Activated CD4-positive, alpha-beta T cell treated with anti-CD3 and anti-CD28 coated beads, Interleukin-2, amount 10 ng/mL, durations not matched to agents 24 days and 14 days (primary cell): ENCODE measurements at places on chromosomes 2 and 18. TPM values are rescaled to one million over a fixed set of nuclear protein-coding genes. Genes with fewer than 3 reads are reported as not detected.
A peak's percentile ranks its signal among the peaks of the same experiment; 100 is the strongest.

- peaks cover 74% of the 10 kb centered on the region for H3K36me3 ChIP-seq
- peak overlapping the region; percentile 17 for H3K27ac ChIP-seq
- no peak overlapping the region for H3K4me3 ChIP-seq
- H3K27me3 ChIP-seq = no peaks in the 10 kb centered on the region
- DNase-seq = no peak
Observed at GRCh38 chr18:63237881-63238692, 81.5 kb downstream of the BCL2 start.

DNA sequence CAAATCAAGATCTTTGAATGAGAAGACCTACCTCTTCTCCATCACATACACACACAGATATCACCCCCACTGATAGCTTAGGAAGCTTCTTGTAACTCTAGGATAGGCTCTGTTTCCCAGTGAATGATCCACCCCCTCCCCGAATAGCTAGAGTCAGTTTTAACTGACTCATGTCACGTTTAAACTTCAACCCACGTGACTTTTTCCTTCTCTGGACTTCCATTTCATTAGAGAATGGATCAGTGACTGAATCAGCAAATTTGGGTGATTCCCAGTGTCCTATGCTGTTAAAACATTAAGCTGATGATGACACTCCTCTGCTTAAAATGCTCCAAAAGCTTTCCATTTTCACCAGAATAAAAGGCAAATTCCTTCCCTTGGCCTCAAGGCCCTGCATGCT is 185.9 kb upstream of the LHCGR start:
- no peaks in the 10 kb centered on the region for H3K27me3 ChIP-seq
- no peak overlapping the region for H3K27ac ChIP-seq
- H3K4me3 ChIP-seq = no peak overlapping the region
- DNase-seq = no peak
- no peaks in the 10 kb centered on the region for H3K36me3 ChIP-seq

DNA sequence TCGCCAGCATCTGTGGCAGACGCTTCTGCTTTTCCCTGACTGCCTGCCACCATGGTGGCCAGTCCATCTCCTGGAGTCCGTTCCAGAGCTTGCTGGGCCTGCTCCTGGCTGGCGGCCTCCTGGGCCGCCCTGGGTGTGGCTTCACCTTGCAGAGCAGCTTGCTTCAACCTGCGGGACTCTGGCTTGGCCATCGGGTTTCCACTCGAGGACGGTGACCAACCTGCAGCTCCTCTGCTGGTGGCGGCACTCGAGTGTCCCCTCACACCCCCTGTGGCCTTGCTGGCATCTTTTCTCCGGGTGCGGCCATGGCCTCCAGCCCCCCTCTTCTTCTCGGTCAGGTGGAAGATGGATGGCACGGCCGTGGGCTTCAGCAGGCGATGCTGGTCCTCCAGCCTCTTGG is 3.4 kb downstream of the THAP4 start:
- H3K36me3 ChIP-seq = peaks cover 38% of the 10 kb centered on the region
- H3K27me3 ChIP-seq = no peaks in the 10 kb centered on the region
- DNase-seq = no peak
- no peak overlapping the region for H3K27ac ChIP-seq
- H3K4me3 ChIP-seq = no peak overlapping the region
- peaks cover 15% of the 10 kb centered on the region for H3K4me1 ChIP-seq

- H3K27me3 ChIP-seq = no peaks in the 10 kb centered on the region
- H3K27ac ChIP-seq = no peak overlapping the region
- no peak for DNase-seq
- H3K4me3 ChIP-seq = no peak overlapping the region
- H3K36me3 ChIP-seq = no peaks in the 10 kb centered on the region
- no peaks in the 10 kb centered on the region for H3K4me1 ChIP-seq
Observed at GRCh38 chr2:189391201-189391600, 50.1 kb upstream of the WDR75 start.

DNA sequence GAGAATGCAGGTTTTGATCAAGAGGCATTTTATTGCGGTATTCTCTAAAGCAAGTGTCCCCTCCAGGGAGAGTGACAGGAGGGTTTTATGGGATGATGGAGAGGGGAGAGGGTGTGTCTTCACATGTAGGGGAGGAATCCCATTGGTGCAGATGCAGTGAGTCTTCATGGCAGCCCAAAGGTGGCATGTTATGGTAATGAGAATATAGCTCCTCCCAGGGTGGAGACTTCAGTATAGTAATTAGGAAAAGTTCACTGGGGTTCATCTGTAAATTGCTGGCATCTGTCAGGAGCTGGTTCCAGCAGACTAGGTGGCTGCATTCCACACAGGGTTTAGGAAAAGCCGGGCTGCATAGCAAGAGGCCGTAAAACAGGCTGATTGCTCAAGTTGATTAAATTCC is 230.7 kb upstream of the CCDC68 start:
- H3K4me1 ChIP-seq = no peaks in the 10 kb centered on the region
- peak; percentile 21 for DNase-seq
- no peak overlapping the region for H3K4me3 ChIP-seq
- H3K36me3 ChIP-seq = no peaks in the 10 kb centered on the region
- H3K27me3 ChIP-seq = no peaks in the 10 kb centered on the region
- no peak overlapping the region for H3K27ac ChIP-seq

DNA sequence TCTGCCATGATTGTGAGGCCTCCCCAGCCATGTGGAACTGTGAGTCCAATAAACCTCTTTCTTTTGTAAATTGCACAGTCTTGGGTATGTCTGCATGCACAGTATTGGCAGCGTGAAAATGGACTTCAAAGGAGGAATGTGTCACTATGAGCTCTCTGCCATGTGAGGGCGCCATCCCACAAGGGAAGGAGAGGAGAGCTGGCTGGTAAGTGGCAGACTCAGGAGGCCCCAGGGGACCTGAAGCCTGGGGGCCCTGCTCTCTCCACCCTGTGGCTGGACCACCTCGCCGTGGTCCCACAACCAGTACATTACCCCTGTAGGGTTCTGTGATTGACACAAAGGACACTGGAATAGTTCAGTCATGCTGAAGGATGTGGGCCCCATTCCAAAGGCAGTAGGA is 122.1 kb downstream of the RPIA start:
- DNase-seq = no peak
- no peak overlapping the region for H3K4me3 ChIP-seq
- no peaks in the 10 kb centered on the region for H3K27me3 ChIP-seq
- H3K4me1 ChIP-seq = no peaks in the 10 kb centered on the region
- H3K36me3 ChIP-seq = no peaks in the 10 kb centered on the region
- H3K27ac ChIP-seq = no peak overlapping the region

DNA sequence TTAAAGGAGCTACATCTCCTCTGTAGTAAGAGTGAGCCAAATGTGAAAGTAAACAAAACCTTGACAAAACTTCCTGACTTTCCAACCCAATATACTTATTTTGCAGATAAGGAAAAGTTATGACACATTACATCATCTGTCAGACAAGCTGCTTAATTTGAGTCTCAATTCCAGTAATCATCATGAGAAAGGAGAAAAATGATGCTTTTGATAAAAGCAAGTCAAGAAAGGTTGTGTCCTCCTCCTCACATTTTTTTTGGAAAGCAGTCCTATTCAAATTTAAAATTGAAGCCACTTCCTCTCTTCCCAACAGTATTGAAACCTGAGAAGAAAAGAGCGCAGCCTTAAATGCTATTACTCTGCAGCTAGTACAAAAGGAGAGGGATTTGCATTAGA is 519.6 kb downstream of the LRP1B start:
- H3K4me1 ChIP-seq = no peaks in the 10 kb centered on the region
- no peak for DNase-seq
- no peaks in the 10 kb centered on the region for H3K27me3 ChIP-seq

DNA sequence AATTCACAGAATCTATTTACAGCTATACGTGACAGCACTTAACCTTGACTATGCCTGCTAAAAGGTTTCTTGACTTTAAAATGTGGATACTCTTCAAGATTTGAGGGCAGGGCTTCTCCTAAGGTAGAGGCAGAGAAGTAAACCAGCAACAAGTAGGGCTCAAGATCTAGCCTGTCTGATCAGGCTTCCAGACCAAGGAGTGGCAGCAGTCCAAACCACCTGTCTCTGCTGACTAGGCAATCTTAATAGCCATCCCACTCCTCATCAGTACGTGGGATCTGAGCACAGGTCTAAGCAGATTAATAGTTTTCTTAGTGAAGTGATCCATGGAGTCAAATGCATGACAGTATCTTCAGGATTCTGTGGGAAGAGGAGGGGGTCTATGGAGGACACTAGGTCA is 100.4 kb downstream of the GPD2 start:
- H3K4me3 ChIP-seq = no peak overlapping the region
- no peak overlapping the region for H3K27ac ChIP-seq
- DNase-seq = no peak
- peaks cover 21% of the 10 kb centered on the region for H3K4me1 ChIP-seq

- DNase-seq = no peak
- H3K4me3 ChIP-seq = no peak overlapping the region
- H3K4me1 ChIP-seq = peaks cover 3% of the 10 kb centered on the region
- no peaks in the 10 kb centered on the region for H3K27me3 ChIP-seq
- H3K27ac ChIP-seq = no peak overlapping the region
Observed at GRCh38 chr2:240520130-240520973, 37.4 kb downstream of the ANKMY1 start.

GRCh38 chr2:37615804-37616676 is 55.4 kb downstream of the CDC42EP3 start:
- H3K27me3 ChIP-seq = peaks cover 2% of the 10 kb centered on the region
- peak overlapping the region; percentile 69 for H3K27ac ChIP-seq
- DNase-seq = peak; percentile 84
- H3K4me3 ChIP-seq = no peak overlapping the region

FEV gene
- not detected in 2 replicates for total RNA-seq

ABCB11 gene
- total RNA-seq = not detected in 2 replicates

GRB14 gene
- not detected in 2 replicates for total RNA-seq

TEKT4 gene
- total RNA-seq = 0.43 and 0.49 TPM in 2 replicates

EFR3B gene
- total RNA-seq = 0.09 and 0.12 TPM in 2 replicates
